ENCODE measurements at places on chromosomes 12 and 14.

DNA sequence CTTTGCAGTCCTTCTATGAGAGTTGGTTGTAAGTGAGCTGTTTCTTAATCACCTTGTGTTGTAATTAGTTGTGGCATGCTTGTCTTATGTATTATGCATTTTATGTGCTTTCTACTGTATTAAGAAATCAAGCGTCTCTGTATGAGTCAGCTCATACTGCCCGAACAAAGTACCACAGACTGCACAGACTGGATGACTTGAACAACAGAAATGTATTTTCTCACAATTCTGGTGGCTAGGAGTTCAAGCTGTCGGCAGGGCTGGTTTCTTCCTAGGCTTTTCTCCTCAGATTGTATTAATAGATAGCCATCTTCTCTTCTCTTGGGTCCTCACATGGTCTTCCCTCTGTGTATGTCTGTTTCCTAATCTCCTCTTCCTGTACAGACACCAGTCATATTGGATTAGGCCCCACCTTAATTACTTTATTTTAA lies 77.7 kb downstream of the FLRT2 start:
- no peak for DNase-seq

DNA sequence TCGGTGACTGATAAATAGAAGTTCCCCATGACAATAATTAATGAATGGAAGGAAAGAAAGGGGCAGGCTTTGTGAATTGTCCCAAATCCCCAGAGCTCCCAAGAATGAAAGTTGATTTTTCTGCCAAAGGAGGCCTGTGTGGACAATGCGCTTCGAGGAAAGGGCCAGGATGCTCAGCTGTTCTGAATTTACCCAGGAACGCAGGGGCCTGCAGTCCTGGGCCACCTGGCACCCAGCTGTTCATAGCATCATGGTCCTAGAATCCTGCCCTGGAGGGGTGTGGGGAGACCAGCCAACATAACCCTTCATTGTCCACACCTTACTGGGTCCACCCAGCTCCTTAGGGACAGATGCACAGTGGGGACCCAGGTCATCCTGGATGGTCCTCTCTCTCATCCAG lies 587.5 kb downstream of the BCL11B start:
- no peak for DNase-seq

GRCh38 chr12:3723916-3724805 lies 28.7 kb downstream of the CRACR2A start:
- no peak for DNase-seq

DNA sequence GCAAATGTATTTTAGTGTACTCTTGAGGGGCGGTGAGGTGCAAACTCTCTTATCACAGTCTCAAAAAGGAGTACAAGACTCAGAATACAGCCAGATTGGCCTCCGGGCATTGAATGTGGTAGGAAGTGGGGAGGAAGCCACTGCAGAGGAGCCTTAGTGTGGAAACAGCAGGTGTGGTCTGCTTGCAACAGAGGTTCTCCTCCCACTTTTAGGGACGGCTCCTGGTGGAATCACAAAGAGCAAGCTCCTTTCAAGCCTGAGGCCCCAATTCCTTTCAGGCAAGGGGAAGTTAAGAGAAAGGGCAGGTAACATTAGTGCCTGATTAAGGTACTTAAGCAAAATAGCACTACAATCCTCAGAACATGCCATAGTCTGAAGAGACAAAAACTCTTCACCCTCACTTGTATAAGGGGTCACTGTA lies 23.7 kb upstream of the SLC2A3 start:
- DNase-seq, result peak; percentile 64

DNA sequence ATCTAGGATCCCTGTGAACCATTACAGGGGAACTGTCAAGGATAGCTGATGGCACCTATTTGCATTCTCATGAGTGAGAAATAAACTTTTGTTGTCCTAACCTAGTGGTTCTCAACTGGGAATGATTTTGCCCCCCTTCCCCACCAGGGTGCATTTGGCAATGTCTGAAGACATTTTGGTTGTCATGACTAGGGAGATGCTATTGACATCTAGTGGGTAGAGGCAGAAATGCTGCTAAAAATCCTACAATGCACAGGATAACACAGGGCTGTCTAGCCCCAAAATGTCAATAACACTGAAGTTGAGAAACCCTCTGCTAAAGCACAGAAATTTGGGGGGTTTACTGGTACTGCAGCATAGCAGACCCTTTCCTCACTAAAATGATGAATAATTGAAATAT lies 140.9 kb upstream of the SRRM4 start:
- no peak for DNase-seq

DNA sequence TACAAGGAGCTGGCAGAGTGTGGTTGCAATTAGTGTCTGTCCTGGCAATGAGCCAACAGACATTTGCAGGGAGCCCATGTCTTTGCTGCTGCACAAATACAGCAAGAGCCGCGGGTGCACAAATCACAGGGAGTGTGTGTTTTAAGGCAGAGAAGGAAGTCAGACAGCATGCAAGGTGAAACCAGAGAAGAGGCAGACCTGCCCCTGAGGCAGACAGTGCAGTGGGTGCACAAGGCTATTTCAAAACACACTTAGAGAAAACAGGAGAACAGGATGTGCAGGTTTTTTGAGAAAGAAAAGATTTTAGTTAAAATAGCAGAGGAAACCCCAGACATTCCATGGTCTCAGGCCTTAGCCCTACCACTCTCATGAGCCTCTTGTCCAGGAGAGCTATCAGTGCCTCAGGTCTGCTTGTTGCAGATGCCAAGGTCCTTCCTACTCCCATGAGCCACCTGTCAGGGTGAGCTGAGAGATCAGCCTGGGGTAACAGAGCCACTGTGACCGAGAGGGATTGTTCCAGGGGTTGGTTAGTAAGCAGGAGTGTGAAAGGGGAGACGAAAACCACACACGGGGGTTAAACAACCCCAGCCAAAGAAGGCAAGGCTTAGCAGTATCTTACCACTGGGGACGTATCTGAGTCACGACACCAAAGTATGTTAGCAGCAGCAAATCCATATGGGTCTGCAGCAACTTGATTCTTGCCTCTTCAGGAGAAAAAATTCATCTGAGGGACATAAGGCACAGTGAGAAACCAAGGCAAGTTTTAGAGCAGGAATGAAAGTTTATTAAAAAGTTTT lies 78.1 kb downstream of the C14orf132 start:
- DNase-seq, result no peak

DNA sequence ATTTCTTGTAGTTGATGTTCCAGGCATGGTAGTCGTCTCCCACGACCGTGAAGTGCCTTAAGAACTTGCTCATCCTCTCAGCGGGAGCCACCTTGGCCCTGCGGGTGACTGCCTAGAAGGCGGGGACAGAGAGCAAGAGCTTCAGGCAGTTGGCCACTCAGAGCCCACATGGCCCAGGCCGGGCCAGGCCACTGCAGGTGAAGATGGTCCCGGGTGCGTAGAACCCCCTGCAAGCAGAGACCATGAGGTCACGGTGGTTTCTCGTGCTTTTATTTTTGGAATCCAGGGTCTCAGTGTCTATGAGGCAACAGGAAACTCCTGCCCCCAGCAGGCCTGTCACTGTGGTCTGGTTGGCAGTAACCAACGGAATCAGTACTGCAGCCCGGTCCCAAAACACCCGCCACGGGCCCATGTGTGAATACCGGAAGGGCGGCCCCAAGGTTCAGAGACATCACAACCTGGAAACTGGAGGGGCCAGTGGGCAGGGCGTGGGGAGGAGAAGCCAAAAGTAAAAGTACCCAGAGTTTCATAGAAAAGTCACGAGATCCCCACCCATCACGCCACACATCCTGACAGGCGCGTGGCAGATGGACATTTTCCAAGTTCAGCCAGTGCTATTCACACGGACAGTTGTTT lies 27.5 kb downstream of the HVCN1 start:
- DNase-seq, result peak; percentile 69

GRCh38 chr14:19754172-19754571 lies 10.8 kb downstream of the OR4Q3 start:
- DNase-seq, result no peak

DNA sequence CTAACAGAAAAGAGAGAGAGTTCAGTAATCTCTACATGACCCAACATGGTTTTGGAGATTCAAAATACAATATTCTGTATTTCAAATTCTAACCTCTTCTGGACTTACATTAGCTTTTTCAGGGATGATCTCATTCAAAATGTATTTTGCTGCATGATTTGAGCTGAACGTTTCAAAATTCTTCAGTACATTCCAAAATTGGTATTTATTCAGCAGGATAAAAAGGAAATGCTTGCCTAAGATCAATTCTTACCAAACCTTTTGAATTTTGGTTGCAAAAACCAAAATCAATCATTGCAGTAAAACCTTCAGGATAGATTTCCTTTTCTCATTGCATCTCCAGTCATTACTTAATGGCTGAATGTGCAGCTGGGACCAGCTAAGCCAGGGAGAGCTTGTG lies 1761.3 kb upstream of the SEL1L start:
- no peak for DNase-seq

GRCh38 chr12:56193025-56193578 lies 3.8 kb upstream of the SMARCC2 start:
- peak; percentile 86 for DNase-seq

GRCh38 chr12:112430929-112431328 lies 12.2 kb downstream of the PTPN11 start:
- no peak for DNase-seq

DNA sequence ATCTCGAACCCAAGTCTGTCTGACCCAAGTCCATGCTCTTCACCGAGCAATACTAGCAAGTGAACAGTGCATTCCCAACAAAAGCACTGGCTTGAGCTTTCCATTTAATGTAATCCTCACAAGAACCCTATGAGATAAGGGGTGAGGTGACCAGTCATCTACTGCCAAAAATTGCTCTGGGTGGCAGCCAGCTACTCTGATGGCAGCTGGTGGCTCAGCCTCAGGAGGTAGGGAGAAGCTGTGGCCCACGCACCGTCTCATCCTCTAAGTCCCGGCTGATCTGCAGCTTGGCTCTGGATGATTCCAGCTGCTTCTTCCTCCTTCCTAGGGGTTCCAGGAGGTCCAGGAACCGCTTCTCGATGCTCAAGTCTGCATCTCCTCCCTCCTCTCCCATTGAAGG lies 75.2 kb downstream of the PLEKHG3 start:
- no peak for DNase-seq

DNA sequence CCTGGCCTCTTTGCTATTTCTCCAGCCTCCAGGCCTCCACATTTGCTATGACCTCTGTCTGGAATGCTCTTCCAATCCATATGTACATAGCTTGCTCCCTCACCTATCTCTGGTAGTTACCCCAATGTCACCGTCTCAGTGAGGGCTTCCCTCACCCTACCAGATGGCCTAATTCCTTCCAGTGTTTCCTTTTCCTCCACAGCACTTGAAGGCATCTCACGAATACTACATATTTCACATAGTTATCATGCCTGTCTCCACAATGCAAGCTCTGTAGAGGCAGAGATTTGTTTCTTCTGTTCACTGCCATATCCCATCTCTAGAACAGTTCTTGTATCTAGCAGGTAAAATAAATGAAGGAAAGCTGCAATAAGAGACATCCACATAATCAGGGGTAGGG lies 21.3 kb upstream of the HSP90B1 start:
- DNase-seq, result no peak

GRCh38 chr12:65787056-65787865 lies 37.0 kb upstream of the HMGA2 start:
- no peak for DNase-seq

- DNase-seq, result no peak
Observed at GRCh38 chr12:18145924-18146323, 55.9 kb upstream of the RERGL start.

GRCh38 chr12:104730763-104731162 lies 227.3 kb downstream of the SLC41A2 start:
- no peak for DNase-seq

- DNase-seq, result no peak
Observed at GRCh38 chr14:66745078-66745477, 237.1 kb downstream of the GPHN start.

- no peak for DNase-seq
Observed at GRCh38 chr12:45334396-45334795, 118.5 kb downstream of the ANO6 start.

DNA sequence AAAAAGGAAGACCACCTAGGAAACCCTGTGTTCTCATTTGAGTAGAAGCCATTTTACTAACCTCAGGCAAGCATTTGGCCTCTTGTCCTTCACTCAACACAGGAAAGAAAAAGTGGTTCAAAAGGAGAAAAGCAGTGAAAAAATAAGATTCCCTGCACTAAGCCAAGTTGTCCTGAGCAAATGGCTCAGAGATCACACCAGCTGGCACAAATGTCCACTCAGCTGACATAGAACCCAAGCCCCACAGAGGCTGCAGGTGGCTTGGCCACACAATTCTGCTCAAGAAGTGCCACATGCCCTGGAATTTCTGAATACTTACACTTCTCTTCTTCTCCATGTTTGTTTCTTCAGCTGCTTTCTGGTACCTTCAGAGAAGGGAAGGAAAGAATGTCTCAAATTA lies 52.0 kb downstream of the LIMA1 start:
- no peak for DNase-seq

DNA sequence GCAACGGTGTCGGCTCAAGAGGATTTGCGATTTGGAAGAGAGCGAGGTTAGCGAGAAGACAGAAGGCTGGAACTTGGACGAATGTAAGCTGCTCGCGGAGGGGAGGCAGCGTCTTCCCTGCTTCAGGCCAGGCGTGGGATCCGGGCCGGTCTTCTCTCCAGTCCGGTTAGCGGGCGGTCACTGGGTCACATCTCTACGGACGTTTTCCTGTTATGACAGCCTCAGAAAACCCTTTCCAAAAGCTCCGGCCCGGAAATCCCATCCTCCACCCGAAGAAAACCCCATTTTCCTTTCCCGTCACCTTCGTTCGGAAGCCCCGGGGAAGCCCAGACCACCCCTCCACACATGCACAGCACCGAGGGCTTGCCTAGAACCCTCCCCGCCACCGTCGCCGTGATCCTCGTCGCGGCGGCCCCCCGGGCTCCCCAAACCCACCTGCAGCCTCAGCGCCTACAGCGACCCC lies 268 bp downstream of the NDUFB1 start:
- DNase-seq, result no peak

DNA sequence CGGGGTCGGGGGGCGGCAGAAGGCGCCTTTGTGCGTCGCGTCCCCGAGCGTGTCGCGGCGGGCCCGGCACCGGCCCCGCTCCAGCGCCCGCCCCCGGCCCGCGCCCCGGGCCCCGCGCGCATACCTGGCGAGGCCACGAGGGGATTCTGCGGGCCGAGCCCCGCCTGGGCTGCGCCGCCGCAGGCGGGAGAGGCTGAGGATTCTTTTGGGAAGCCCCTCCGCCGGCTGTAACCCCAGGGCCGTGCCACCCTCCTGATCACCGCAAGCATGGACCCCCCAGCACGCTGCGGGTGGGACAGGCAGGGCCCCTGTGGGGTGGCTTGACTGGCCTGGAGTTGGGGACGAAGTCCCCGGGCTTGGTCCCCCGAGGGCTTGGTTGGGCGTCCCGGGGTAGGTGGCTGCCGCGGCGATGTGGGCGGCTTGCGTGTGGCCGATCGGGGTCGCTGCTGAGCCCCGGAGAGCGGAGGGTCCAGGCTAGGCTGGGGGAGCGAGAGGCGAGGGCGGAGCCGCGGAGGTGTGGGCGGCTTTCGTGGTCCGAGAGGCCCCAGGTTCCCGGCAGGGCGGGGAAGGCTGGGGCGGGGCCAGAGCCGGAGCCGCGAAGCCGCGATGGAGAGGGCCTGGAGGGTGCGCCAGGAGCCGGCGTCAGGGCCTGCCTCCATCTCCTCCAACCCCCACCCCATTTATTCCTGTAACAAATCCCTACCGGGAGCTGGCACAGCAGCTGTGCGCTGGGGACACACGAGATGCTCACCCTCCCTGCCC lies 28.4 kb upstream of the GPR132 start:
- peak; percentile 79 for DNase-seq
